ENCODE measurements at places on chromosomes 4 and X.

DNA sequence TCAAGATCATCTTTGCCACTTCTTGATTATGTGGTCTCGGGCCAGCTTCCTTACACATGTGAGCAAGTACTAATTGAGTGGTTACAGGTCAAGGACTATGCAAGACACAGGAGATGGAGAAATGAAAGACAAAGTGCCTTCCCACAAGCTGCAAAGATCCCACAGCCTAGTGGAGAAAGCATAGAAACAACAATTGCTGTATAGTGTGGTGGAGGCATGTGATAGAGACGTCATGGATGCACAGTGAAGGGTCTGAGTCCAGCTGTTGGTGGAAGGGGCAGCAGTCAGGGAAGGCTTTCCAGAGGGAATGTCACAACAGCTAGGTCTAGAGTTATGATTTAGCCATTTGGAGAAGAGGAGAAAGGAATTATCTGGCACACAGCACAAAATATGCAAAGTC, 210.6 kb downstream of the KDR start:
- DNase-seq, result no peak

DNA sequence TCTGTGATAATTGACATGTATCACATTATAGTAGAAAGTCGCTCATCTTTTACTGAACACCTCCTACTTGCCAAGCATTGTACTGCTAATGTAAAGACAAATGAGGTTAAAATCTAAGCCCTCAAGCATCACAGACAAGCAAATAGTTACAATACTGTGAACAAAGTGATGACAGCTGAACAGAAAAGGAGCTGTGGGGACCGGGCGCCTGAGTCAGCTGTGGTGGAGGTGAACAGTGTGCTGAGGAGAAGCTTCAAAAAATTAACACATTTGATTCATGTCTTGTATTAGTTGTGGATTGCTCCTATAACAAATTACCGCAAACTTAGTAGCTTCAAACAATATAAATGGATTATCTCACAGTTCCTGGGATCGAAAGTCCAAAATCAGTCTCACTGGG, 124.3 kb downstream of the MAPK10 start:
- DNase-seq, result no peak

- DNase-seq, result no peak
Observed at GRCh38 chrX:3462166-3462508, 115.7 kb upstream of the MXRA5 start.

DNA sequence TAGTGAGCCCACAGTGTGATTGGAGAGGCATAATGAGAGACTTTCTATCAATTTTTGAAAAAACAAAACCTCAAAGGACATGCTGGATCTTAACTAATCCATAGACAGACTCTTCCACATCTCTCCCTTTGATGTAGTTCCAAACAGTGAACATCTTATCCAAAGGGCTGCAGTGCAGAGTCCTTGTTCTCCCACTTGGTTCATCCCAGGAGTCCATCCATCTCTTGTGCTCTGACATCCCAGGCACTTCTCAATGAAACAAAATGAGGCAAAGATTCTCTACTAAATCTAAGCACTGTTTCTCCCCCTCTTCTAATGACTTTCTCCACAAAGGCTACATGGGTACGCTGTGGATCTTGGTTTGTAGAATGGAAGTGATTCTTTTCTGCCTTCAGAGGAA, 8.3 kb downstream of the SHROOM3 start:
- DNase-seq, result no peak

- no peak for DNase-seq
Observed at GRCh38 chrX:27241981-27242380, 221.2 kb downstream of the PPP4R3C start.

GRCh38 chr4:142316913-142317312, 529.2 kb downstream of the INPP4B start:
- DNase-seq, result no peak

DNA sequence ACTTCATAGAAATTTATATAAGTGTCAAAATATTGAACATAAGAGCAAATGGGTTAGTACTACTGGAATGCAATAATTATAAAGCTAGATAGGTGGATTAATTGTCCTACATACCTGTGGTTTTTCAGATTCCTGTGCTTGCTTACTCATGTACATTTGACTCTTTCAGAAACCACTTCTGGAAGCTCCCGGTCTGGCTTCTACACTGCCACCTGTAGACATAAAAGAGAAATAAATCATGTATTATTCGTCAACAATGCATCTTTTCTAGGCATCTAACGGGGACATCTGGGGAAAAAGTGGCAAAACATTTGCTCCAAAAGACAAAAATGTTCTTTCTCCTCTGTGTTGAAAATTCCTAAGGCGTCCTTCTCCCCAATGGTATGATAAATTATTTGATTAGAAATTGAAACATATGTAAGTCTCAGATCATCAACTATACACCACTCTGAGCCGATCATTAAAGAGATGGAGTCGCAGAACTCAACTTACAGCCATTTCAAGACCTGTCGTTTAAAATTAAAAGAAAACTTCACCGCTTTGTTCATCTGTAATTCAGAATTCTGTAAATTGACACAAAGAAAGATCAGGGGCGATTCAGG, 648.7 kb upstream of the DIPK2B start:
- peak; percentile 55 for DNase-seq

GRCh38 chr4:69025191-69025998, 70.9 kb upstream of the UGT2B7 start:
- no peak for DNase-seq

DNA sequence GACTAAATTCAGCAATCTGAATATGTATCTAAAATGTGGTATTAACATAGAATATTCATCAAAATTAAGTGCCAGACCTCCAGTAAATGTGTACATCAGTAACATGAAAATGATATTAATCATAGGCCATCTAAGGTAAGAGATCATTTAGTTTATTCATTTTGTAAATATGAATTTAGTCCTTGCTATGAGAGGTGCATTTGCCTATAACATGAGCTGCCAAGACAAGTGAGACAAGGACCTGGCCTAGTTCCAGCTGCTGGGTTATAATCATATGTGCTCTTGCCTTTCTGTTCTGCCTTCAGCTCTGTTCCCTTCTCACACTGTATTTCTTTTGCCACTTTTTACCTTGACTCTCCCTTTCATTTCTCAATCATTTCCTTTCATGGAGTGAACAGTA, 160.0 kb downstream of the STIM2 start:
- DNase-seq, result no peak

- DNase-seq, result peak; percentile 50
Observed at GRCh38 chr4:119646347-119647071, 17.9 kb upstream of the PDE5A start.

DNA sequence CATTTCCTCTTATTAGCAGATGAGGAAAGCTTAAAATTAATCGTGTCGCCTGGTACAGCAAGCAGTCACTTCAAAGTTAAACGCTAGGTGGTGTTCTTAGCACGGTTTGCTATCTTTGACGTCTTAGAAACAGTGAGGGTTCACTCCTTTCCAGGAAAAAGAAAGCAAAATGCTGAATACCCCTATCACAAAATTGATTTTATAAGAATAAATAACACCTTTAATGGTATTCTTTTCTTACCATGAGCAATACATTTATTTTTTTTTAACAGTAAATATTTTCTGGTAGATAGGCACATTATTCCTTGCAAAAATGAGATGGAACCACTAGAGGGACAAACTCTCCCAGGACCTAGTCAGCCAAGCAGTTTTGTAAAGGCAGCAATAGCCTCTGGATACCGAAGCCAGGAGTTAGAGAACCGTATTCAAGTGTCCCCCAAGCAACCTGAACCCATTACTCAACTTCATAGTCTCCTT, 153.9 kb downstream of the KDR start:
- peak; percentile 8 for DNase-seq

- no peak for DNase-seq
Observed at GRCh38 chr4:107791902-107792301, 32.8 kb upstream of the SGMS2 start.

- no peak for DNase-seq
Observed at GRCh38 chr4:137389911-137390520, 142.3 kb downstream of the PCDH18 start.

- no peak for DNase-seq
Observed at GRCh38 chrX:119981286-119982070, 37.9 kb upstream of the NKAP start.

DNA sequence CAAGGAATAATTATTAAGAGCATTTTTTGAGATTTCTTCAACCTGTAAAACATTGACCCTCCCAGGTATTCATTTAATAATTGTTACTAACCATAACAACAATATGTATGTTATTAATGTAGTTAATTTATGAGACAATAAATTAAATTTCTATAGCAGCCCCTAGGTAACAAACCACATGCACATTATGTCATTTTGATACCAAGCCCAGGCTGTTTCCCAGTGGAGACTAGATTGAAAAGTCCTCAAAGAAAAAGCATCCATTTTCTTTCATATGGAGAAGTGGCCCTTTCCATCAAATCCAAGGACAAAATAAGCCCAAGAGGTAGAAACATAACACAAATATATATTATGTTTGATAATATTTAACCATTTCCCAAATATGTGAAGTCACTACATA, 104.3 kb upstream of the GK2 start:
- DNase-seq, result no peak

DNA sequence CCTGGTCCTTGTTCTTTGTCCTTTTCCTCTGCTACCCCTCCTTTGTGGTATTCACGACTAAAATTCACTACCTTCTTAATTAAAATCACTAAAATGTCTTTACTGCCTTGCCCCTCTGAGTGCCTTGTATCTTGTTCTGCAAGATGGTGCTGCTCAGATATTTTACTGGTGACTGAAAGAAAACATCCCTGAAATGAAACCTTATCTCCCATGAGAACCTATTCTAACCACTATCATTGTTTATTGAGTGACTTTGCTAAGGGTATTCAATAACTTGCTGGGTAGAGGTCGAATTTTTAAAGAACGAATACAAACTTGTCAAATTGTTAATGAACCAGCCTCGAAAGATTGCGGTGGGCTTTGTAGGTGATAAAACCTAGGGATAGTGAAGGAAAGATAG, 52.8 kb downstream of the SPRY1 start:
- DNase-seq, result no peak

DNA sequence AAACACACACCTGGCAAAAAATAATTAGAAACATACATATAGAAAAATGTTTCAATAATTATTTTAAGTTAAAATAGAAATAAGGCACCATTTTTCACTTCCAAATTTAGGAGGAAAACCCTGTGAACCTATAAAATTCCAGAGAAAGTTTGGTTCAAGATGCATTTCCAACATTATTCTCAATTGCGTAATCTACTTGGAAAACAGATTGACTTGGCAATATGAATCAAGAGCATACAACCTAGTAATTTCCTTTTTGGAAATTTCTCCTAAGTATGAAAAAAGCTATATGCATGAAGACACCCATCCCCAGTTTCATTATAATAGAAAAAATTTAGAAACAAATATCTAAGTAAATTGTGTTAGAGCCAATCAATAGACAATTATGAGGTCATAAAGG, 242.9 kb downstream of the IQCM start:
- DNase-seq, result no peak

DNA sequence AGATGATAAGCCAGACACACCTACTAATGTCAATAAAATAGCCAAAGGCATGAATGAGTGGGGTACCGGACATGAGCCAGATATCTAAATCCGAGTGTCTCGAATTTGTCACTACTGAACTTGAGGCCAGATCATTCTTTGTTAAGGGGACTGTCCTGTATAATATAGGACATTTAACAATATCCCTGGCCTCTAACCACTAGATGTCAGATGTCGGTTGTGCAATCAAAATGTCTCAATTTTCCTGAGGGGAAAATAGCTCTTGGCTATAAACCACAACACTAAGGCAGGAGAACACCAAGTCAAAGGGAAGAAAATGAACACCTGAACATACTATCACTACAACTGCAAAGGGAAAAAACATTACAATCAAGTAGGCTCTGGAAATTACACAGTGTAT, 154.5 kb downstream of the GPM6A start:
- DNase-seq, result no peak

DNA sequence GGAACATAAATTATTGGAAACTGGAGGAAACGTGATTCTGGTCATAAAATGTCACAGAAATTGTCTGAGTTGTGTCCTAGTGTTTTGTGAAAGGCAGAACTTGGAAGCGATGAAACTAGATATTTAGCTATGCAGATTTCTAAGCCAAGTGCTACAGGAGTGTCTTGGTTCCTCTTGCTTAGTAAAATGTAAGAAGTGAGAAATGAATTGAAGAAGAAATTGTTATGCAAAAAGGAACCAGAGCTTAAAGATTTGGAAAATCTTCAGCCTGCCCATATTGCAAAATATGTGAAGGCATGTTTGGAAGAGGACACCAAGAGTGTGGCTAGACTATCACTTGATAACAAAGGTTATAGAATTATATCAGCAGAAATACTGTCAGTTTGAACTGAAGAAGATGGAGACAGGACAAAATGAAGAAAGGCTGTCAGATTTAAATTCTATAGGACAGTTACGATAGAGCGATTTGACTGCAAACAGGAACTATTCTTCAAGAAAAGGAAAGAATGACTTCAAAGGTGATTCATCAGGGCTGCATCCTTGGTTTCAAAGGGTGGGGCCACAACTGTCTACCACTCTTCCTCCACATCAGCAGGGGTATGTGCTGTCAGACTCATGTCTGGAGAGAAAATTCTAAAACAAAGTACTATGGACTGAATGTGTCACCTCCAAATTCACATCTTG, 9.4 kb upstream of the CDS1 start:
- DNase-seq, result no peak

GRCh38 chr4:56748271-56748670, 67.2 kb upstream of the HOPX start:
- DNase-seq, result no peak

DNA sequence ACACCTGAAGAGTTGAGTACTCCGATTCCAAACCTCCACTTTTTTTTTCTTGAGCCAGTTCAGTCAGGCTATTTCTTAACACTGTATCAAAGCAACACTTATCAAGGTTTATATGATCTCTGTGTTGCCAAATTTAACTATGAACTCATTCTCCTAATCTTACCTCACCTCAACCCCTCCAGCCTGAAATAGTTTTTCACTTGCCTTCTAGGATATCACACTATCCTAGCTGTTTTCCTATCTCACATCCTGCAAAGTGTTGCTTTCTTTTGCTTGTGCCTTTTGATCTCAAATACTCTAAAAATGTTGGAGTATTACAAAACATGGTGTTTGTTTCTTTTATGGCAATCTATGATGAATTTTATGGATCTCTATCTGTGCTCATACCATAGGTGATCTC, 415.0 kb downstream of the CFAP47 start:
- DNase-seq, result no peak

DNA sequence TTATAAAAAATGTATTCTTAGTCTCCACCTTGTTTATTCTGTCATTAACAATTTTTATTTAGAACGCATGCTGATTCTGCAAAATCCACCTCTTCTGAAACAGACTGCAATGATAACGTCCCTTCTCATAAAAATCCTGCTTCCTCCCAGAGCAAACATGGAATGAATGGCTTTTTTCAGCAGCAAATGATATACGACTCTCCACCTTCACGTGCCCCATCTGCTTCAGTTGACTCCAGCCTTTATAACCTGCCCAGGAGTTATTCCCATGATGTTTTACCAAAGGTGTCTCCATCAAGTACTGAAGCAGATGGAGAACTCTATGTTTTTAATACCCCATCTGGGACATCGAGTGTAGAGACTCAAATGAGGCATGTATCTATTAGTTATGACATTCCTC, 75.6 kb upstream of the SMARCA5 start:
- DNase-seq, result no peak
